Endodermal cell (in vitro differentiated cells): ENCODE measurements at places on chromosomes 2 and 18. TPM values are rescaled to one million over a fixed set of nuclear protein-coding genes. Genes with fewer than 3 reads are reported as not detected.

DNA sequence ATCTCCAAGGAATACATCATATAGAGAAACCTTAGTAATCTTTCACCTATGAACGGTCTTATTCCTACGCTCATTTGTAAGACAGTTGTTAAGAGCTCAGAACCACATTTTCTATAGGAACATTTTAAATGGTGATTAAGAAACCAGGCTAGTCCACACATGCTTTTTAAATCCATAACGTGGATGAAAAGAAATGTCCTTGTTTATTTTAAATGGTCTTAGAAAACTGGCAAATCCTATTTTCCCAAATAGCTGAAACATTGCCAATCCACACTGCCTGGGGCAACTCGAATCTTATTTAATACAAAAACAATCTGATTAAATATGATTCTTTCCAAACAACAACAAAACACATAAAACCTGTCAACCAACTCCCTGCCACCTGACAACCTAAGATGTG, 23.7 kb downstream of the METTL8 start:
- no peak for DNase-seq

GRCh38 chr2:68512966-68513365, 45.6 kb downstream of the APLF start:
- DNase-seq = no peak

- DNase-seq = no peak
Measured at GRCh38 chr2:4576075-4576474, 872.7 kb downstream of the DCDC2C start.

DNA sequence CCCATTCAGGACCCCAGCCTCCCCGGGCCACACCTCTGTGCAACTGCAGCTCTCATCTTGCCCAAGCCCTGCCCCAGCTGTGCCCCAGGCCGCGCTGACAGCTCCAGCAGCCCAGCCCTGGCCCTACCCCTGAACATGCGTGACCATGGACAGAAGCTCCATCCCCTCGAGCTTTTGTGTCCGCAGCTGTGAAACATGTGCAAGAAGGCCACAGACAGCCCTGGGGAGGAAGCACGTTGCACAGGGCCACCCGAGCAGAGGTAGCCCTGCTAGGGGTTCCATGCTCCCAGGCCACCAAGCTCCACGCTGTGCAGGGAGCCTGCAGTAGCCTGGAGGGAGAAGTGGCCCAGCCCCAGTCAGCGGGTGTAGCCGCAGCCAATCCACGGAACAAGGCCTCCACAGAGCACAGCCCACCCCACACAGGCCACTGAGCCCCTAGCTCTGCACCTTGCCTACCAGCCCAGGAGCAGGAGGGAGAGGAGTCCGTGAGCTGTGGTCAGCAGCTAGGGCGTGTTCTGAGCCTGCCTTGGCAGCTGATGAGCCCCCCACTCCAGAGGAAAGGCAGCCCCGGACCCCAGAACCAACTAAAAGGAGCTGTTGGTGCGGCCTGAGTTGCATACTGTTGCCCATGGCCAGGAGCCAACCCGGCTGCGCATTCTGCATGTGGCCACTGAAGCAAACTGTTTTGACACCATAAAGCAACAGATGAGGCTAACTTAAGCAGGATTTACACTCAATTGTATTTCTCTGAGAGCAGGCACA, 184.0 kb downstream of the SEPTIN10 start:
- DNase-seq = no peak

GRCh38 chr2:101337877-101338276, 29.4 kb upstream of the RNF149 start:
- DNase-seq = no peak

DNA sequence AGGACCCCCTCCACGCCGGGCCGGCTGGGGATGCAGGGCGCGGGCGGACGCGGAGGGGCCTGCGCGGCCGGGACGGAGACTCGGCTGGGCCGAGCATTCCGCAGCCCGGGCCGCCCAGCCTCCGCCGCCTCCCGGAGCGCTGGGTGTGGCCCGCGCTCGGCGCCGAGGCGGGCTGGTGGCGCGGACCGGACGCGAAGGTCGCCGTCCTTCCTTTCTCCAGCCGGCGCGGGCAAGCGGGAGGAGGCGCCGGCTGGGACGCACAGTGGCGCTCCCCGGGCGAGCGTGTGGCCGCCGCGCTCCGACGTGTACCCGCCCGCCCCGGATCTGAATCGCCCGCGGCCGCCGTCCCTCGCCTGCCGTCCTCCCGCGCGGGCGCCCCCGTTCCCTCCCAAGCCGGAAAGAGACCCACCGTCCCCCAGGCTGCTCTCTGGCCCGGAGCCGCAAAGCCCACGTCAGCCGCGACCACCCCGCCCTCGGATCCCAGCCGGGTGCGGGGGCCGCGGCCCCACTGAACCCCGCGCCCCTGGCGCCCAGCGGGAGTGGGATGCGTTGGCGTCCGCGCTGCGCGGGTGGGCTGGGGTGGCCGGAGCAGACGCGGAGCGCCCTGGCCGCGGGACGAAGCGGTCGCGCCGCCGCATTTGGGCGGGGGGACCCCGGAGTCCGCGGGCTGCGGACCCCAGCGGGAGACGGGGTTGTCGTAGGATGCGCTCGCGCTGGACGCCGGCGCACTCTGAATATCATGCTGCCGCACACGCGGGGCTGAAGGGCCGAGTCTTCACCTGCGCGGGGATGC, 634 bp downstream of the SPATS2L start:
- peak; percentile 66 for DNase-seq

DNA sequence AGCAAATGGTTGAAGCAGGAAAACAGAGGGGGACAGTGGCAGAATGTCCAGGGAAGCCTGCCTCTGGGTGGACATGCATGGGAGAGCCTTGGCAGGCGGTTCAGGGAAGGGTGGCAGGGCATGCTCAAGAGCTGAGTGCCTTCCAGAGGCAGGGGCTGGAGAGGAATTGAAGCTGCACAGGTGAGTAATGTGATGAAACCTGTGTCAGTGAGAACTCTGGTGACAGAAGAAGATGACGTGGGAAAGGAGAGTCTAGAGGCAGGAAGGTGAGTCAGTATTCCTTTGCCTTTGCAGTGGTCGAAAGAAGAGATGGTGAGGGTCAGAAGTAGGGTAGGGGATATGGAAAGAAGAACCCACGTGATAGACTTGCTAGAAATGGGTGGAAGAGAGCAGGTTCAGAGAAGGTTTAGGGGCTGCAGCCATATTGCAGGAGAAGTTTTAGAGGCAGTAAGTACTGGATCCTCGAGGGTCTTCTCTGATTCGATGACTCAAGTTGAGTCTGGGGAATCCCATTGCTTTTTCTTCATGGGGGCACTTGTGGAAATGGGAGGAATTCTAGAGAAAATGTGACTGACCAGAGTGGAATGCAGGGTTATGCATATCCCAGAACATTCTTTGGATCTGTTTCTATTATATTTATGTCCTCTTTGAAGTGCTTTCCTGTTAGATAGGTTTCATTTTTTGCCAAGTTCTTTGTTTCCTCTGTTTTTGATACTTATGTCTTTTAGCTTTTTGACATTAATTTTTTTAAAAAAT, 37.4 kb downstream of the TMEM87B start:
- DNase-seq = no peak

- DNase-seq = no peak
Measured at GRCh38 chr2:119463136-119463535, 31.5 kb downstream of the TMEM37 start.

DNA sequence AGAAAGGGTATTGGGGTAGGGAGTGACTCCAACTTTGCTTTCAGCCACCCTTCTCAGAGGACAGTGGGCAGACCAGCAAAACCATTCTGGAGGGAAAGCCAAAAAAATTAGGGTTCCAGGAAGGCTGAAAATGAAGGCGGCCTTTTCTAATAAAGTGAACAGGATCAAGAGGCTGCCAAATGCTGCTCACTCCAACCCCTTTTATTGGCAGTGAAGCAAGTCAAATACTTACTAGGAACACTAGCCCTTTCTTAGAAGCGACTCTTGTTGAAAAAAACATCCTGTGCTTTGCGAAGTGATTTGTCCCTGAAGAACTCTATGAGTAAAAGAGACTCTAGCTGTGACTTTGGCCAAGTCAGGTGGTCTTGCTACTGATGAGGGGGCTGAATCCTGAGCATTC, 83.6 kb upstream of the CYP1B1 start:
- DNase-seq = no peak

GRCh38 chr2:175180701-175181103, 808 bp downstream of the ATP5MC3 start:
- peak; percentile 77 for DNase-seq

DNA sequence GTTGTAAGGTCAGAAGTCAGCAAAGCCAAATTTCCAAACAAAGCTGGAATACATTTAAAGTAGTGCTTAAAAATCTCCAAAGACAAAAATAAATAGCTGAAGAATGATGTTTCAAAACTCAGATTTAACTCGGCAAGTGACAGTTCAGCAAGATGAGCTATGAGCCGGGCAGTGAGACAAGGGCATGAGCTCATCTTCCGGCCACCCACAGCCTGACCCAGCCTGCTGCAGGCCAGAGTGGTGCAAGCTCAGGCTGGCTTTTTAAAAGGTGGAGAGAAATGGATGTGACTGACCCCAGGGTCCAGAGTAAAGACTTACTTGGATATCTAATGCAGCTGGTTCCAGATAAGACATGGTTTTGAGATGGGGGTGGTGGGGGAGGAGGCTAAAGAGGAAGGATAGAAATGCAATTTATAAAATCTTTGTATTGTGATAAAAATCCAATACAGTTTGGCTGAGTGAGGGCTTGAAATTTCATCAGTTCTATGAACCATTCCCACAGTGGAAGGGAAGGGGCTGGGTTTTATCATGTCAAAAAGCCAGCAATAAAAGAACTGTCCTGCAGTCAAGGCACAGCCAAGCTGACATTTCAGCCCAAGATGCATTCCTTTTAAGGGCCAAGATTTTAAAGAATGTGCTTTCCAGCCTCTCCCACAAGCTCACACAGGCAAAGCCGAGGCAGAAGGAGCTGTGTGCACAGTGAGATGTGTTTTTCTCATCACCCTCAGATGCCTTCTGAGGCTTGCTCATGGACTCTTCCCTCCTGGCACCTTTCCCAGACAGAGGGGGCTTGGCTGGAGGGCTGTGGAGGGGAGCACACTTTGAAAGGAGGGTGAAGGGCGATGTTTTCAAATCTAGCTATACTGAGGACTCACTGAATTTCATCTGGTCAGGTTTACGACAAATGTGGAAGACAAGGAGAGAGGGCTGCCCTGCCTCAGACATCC, 97.9 kb upstream of the KLHL29 start:
- no peak for DNase-seq

DNA sequence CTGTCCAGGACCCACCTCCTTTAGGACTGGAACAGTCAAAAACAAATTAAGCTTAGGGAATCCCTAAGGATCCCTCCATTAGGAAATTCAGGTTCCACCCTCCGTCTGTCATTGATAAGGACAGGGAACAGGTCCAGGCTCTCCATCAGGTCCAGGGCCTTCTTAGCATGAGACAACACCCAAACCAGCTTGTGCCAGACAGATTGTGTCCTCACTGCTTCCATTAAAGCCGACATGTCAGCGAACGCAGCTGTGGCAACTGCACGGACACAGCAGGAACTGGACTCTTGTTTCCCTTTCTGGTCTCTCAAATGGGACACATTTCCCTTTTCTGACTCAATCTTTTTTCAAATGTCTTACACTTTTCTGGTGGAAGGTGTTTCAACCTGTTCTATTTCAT, 81.4 kb downstream of the BCL11A start:
- no peak for DNase-seq

GRCh38 chr18:57635003-57635822, 13.6 kb upstream of the NARS1 start:
- no peak for DNase-seq

GRCh38 chr18:39491408-39491807, 1925.8 kb upstream of the CELF4 start:
- DNase-seq = no peak

The IL36RN gene
- not detected in 3 replicates for total RNA-seq

The RAD51AP2 gene
- total RNA-seq = not detected in 2 replicates

The SLC4A3 gene
- total RNA-seq = 13.4 to 15.8 TPM (median 13.8 TPM) in 3 replicates

The DSG1 gene
- total RNA-seq = not detected in 3 replicates
